AML-193 (cell line): ENCODE measurements at places on chromosomes 1 and 21.

- DNase-seq: no peak
Measured at GRCh38 chr1:31617218-31617915, at the start of gene HCRTR1. Gene HCRTR1, plus strand, starts transcription at chr1:31617689. Its CDS starts 1,504 bp downstream, at chr1:31619193.

GRCh38 chr1:154822717-154823116 lies 47.4 kb downstream of the KCNN3 start:
- no peak for DNase-seq

- DNase-seq: no peak
Measured at GRCh38 chr1:17742583-17742982, 12.6 kb upstream of the ACTL8 start.

DNA sequence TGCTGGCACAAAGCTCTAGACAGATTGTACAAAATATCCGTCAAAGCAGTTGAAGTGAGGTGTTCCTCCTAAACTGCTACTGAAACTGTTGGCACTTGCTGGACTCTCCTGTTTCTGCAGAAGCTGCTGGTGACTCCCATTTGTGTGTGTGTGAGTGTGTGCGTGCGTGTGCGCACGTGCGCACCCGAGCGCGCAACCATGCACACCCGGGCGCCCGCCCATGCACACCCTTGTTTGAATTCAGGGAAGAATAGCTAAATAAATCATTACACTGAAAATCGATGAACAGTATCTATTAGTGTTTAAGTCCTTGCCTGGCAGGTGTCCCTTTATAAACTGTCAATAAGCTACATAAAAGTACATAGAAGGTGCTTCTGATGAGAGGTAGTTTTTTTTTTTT lies 156.4 kb upstream of the B3GALT2 start:
- DNase-seq: no peak

DNA sequence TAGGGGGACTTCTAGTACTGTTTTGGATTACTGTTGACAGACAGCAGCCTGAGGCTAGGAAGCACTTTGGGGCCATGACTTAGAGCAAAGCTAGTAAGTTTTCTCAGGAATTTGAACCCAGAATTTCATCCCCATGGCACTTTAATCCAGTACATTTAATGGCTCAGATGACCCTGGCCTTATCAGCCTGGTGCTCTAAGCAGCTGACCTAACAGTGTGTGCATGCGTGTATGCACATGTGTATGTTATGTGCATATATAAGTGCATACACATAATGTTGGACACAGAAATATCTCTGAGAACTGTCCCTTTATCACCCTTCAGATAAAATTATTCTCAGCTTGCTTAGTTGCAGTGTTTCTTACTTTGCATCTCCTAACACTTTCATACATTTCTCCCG lies 115.0 kb downstream of the CLIC6 start:
- DNase-seq: no peak

DNA sequence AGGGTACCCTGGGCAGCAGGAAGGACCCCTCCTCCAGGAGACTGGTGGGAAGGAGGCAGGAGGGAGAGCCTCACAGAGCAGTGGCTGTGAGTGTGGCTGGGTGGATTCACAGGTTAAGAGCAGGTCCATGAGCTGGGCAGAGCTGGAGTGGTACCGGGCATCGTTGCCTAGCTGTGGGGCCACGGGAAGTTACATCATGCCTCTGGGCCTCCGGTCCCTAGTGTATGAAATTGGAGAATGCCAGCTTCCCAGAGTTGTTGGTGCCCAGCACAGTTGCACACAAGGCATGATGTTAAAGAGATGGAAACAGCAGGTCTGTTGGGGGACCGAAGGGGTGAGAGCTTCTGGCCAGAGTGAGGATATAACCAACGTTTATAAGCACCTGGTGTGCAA lies 18.5 kb downstream of the FOXO6 start:
- DNase-seq: no peak

- DNase-seq: no peak
Measured at GRCh38 chr1:222062640-222063039, 320.8 kb upstream of the DUSP10 start.

DNA sequence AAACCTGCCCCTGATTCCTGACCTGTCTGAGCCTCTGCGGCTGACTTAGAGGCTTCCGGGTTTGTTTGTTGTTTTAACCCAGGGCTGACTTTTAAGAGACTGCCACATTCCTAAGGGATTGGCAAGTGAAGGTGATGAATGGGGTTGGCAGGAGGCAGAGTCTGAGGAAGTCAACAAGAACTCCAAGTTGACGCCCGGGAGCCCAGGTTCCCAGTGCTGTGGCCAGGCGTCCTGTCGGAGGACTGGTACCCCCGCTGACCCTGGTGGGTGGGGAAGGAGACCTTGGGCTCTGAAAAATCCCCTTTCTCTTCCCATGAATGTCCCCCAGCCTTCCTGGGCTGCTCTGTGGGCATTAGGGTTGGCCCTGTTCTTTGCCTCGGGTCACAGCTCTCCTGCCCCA lies 19.7 kb upstream of the EPS8L3 start:
- no peak for DNase-seq

- DNase-seq: no peak
Measured at GRCh38 chr21:41217671-41218385, 49.9 kb downstream of the BACE2 start.

GRCh38 chr1:223304931-223305330 lies 59.0 kb downstream of the SUSD4 start:
- DNase-seq: no peak

DNA sequence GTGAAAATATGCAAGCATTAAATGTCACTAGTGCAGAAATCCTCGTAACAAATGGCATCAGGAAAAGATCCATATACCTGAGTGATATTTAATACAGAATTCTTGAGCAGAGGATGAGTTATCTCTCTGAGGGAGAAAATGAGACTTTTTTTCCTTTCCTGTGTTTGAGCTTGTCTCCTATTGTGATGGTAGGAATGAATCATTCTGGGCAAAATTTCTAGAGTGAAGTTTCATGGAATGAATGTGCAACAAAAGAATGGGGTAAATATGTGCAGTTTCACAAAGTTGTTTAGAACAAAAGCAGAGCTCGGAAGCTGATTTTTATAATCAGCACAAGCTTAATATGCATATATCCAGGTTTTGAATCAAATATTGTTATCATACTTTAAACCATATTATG lies 4.6 kb downstream of the CTPS1 start:
- no peak for DNase-seq

GRCh38 chr1:82586473-82586872 lies 785.7 kb downstream of the ADGRL2 start:
- DNase-seq: no peak

DNA sequence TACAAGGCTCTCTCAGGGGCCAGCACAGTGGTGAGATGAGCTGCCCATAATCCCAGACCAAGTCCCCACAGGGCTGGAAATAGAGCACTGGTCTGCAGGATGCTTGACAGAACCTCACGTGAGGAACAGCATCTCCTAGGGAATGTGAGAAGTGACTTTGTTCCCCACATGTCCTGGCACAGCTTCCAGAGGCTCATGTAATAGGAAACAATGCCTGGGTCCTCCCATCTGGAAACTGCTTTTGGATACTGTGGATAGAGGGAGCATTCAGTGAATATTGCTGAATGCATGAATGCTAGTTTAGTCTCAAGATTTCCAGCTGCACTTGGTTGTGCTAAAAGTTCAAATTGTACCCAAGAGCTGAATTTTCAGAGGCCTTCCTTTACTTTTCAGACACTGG lies 146.2 kb downstream of the TNR start:
- no peak for DNase-seq

GRCh38 chr1:38361566-38361965 lies 315.0 kb upstream of the POU3F1 start:
- DNase-seq: no peak

DNA sequence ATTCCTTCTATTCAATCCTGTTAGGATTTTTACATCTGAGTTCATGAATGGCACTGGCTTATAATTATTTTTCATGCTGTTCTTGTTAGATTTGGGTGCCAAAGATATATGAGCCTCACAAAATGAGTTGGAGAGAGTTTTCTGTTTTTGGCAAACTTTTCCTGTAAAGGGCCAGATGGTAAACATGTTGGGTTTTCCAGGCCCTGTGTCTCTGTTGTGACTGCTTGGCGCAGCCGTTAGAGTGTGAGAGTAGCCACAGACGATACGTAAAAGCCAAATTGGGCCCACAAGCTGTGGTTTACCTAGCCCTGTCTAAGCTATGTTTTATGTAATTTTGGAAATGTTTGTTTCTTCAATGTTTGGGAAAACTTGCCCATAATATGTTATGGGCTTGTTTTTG lies 15.6 kb upstream of the CA6 start:
- no peak for DNase-seq

DNA sequence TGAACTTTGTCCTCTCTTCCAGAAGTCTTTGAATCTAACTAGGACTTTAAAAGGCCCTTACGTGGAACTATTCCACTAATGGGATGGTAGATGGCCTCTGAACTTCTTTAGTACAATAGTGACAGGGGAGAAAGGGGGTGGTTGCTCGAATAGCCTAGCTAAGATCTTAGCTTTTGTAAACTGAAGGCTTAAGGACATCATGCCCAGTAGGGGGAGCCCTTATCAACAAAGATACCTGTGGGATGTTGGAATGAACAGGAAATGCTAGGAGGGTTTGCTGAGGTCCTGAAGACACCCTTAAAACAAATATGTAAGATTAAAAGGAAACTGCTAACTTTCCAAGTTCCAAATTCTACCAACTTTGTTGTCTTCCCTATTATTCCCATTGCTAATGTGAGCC lies 33.2 kb downstream of the NHLH2 start:
- peak; percentile 28 for DNase-seq

DNA sequence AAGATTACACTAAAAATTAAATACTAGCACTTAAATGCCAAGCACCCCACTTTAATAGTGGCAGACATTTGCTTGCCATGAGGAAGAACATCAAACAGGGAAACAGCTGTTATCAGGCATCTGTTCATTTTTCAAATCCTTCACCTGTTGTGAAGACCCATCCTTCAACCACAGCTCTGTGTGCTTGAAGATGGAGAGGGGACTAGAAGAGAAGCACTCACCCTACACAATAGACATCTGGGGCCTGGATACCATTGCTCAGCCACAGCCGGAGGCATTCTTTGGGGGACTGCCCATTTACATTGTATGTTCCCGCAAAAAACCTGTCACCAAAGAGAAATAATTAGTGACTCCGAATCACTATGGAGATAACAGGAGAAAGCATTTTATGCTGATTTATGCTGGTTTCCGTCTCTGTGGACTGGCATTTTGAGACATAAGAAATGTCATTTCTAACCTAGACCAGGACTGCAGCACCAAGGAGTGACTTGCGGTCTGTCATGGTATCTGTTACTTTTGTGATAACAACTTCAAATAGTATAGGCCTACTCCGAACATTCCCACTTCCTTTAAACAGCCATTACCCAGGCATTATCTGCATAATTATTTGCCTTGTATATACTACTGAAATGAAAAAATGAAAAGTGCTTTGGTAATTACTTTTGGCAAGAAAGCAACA lies 28.8 kb upstream of the MTF1 start:
- DNase-seq: no peak

DNA sequence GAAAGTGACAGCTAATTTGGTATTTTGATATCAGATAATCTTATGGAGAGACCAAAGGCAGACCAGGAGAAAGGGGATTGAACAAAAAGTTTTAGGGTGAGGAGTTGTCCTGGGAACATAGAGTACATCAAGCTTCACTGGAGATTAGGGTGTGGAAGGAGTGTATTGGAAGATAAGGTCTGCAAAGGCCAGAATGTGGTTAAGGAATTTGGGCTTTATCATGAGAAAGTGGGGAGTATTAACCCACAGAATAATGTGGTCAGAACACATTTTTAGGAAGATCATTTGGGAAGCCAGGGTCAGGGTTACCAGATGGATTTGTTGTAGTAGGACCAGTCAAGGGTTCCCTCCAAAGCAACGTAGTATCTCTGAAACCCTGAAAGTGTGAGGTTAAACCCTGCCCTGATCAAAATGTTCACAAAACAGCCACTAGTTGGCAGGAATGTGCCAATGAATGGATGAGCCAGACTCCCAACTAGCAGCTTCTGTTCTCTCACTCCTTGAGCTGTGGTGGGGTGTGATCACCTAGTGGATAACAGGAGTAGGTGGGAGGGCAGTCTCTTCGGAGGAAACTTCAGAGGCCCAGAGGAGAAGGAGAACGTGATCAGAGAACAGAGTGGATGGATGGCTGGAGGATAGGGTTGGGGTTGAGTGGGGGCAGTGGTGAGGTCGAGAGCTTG lies 35.8 kb downstream of the SLC2A1 start:
- DNase-seq: peak; percentile 77

GRCh38 chr1:10718083-10718415 lies 78.4 kb downstream of the CASZ1 start:
- no peak for DNase-seq

- no peak for DNase-seq
Measured at GRCh38 chr1:8024329-8024728, 1.8 kb downstream of the ERRFI1 start.

- no peak for DNase-seq
Measured at GRCh38 chr1:87115317-87115890, 201.0 kb downstream of the HS2ST1 start.
